Astrocyte (in vitro differentiated cells and primary cell): ENCODE measurements at places on chromosomes 6 and 20. TPM values are rescaled to one million over a fixed set of nuclear protein-coding genes. Genes with fewer than 3 reads are reported as not detected.

DNA sequence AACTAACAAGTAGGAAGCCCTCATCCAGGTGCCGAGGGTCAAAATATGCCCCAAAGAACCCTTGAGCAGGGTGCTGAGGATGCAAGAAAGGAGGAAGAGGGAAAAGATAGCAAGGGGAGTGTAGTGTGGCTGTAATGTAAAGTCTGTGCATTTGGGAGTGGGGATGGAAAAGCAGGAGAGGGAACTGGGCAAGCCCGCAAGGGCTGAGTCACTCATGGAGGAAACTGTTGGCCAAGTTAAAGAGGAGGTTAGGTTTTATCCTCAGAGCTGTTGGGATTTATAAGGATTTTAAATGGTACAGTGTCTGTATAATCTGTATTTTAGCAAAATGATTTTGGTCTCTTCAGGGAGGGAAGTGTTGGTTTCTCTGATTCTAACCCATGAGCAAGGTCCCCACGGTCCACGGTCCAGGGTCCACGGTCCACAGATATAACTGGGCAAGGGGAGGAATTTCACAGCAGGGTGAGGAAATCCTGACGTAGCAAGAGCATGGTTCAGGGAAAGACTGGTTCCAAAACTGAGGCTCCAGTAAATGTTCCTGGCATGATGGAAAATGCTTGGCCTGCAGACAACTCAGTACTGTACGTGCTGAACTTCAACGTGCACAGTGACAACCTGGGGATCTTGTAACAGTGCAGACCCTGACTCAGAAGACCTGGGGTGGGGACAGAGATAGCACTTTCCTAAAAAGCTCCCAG, 759.8 kb downstream of the PTPRT start:
- H3K4me3 ChIP-seq, result no peak overlapping the region
- H3K27me3 ChIP-seq, result no peaks in the 10 kb centered on the region
- no peaks in the 10 kb centered on the region for H3K4me1 ChIP-seq
- no peak overlapping the region for H3K27ac ChIP-seq
- DNase-seq, result no peak

GRCh38 chr6:30802731-30803130, 58.4 kb upstream of the IER3 start:
- H3K27me3 ChIP-seq, result no peaks in the 10 kb centered on the region
- DNase-seq, result no peak
- no peaks in the 10 kb centered on the region for H3K36me3 ChIP-seq
- H3K4me1 ChIP-seq, result peaks cover 4% of the 10 kb centered on the region
- no peak overlapping the region for H3K4me3 ChIP-seq

The MYH7B gene
- total RNA-seq, result 0.05 and 0.11 TPM in 2 replicates

The FAM162B gene
- not detected in 2 replicates for total RNA-seq

The FRK gene
- total RNA-seq, result 0.77 and 1.3 TPM in 2 replicates

The MUC21 gene
- not detected in 2 replicates for total RNA-seq
